NCI-H2081 (cell line): ENCODE measurements at places on chromosomes 2 and 18.

GRCh38 chr2:231987124-231987727 is 25.7 kb downstream of the DIS3L2 start:
- no peak for DNase-seq

GRCh38 chr2:191012845-191013681 is 908 bp downstream of the STAT1 start:
- no peak for DNase-seq

GRCh38 chr2:217976301-217976700 is 26.5 kb downstream of the TNS1 start:
- DNase-seq = no peak

GRCh38 chr2:239394978-239395377 is 5.8 kb downstream of the HDAC4 start:
- no peak for DNase-seq

DNA sequence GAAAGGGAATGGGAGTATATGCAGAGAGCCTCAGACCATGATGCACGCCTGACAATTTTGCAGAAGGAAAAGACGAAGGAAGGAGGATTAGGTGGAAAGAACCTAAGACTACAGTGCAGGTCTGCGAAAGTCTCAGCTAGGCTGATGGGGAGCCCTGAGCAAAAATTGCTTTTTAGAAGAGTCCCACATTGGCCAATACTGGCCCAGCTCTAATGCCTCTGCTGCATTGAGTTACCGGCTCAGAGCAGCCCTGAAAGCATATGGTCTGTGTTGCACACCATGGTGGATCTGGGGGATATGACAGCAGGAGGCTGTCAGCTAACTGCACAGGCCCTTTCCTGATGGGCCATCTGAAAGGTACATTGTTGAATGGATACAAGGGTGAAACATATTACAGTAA is 48.3 kb upstream of the CAVIN2 start:
- DNase-seq = no peak

- no peak for DNase-seq
These were observed 389.7 kb upstream of the ATP5MC3 start for GRCh38 chr2:175571078-175571653.

GRCh38 chr2:66805016-66805865 is 370.3 kb downstream of the MEIS1 start:
- no peak for DNase-seq

DNA sequence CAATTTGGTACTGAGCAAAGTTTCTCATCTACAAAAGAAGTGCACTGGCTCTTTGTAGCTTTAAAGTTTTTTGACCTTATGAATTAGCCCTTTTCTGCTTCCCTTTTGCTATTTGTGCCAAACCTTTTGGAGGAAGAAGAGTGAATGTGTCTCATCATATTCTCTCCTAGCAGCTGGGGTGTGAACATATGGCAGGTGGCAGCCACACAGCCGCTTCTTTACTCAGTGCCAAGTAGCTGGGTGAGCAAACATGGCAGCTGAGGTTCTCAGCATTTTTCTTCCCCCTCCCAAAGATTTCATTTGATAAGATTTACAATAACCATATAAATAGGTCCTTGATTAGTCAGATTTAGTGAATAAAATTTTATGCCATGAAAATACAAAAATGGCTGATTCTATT is 46.7 kb upstream of the STK17B start:
- no peak for DNase-seq

- no peak for DNase-seq
These were observed 43.5 kb downstream of the ASAP2 start for GRCh38 chr2:9250091-9250490.

GRCh38 chr18:50973367-50974126 is 5.7 kb downstream of the ELAC1 start:
- DNase-seq = no peak

DNA sequence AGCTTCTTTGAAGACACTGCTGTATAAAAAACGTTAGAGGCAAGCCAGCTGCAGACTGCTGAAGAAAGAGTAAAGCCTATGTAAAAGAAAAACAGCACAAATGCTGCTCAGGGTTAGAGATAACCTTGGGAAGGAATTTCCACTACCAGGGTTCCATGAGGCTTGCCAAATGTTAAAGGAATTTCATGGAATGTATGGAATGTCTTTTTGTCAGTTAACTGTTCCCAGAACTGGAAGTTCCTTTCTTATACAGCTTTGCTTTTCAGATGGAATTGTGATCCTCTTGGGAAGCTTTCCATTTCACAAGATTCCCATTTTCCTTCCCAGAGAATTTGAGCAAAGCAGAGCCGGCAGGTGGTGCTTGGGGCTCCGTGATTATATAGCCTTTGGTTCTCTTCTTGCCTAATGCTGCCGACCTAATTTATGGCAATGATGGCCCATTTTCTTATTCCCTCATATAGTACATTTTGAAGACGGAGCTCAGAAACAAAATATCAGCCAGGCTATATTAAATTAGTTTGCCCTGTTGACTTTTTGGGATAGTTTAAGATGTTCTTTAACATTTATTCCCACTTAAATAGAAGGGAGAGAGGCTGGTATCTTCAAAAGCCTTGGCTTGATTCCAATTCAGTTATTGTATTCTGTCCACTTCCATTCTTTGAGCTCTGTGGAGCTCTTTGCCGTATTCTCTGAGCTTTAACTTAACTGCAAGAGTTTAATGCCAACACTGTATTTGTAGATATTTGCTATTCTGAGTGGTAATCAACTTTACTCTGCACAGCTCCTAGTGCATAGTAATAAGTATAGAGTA is 162.3 kb downstream of the PHLPP1 start:
- no peak for DNase-seq

DNA sequence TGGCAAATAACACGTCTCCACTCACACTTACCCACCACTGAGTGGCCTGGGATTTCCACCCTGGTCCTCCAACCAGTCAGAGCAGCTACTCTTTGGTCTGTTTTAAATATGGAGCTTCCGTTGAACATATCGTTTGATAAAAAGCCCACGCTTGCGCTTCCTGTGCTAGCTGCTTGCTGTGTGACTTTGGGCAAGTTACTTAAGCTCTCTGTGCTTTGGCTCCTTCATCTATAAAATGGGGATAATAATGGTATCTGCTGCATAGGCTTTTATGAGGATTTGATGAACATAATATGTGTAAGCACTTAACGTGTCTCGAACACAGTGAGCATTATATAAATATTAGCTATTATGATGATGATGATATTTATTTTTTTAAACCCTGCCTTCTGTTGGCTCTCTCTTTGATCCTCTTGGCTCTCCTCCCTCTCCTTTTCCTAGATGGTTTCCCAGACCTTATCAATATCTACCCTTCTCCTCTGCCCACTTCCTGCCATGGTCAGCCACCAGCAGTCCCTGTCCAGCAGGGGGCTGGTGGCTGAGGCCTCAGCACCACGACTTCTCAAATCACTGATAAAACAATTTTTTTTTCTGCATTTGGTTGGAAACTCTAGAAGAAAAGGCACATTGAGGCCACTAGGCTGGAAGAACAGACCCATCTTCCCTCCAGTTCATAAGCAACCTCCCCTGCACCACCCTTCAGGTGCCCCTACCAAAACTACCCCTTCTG is 191.9 kb downstream of the LOXHD1 start:
- no peak for DNase-seq

DNA sequence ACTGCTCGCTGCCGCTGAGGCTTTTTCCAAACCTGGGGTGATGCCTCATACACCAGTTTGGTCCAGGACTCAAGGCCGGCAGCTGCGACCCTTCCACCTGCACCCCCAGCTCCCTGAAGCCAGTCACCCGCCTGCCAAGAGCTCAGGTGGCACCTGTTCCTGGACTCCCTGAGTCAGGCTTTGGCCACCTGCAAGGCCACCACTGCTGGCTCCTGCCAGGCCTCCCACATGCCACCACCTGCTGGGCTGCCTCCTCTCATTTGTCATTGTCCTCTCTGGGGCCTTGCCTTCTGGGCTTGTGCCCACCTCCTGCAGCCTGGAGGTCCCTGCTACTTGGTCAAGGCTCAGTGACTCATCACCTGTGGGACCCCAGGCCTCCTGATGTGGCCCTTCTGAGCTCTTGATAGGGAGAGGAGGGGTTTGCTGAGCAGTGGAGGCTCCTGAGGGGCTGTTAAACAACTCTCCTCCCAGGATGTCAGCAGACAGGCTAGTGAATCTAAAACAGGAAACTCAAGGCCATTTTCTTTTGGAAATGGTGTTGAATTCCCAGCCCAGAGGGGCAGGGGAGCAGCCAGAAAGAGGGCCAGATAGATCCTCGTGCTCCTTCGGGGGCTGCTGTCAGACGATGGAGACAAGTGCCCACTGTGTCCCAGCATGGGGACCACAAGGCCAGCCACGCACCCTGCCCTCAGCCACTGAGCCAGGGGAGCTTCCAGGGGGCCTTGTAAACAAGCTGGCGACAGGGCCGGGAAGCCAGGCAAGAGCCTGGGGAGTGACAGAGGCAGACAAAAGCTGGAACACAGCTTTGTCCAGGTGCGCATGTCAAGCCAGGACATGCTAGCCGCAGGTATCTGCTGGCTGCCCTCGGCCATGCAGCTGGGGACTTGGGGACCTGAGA is 416.8 kb downstream of the LRATD1 start:
- peak; percentile 13 for DNase-seq

- DNase-seq = no peak
These were observed 707.7 kb downstream of the LRP1B start for GRCh38 chr2:141423124-141423523.

- DNase-seq = no peak
These were observed 15.2 kb downstream of the LANCL1 start for GRCh38 chr2:210461401-210461800.

- DNase-seq = no peak
These were observed 118.2 kb downstream of the ZNF521 start for GRCh38 chr18:25233528-25234321.

GRCh38 chr2:164913011-164913410 is 42.3 kb downstream of the SLC38A11 start:
- no peak for DNase-seq

- no peak for DNase-seq
These were observed 43.6 kb downstream of the NOL10 start for GRCh38 chr2:10646153-10646552.

DNA sequence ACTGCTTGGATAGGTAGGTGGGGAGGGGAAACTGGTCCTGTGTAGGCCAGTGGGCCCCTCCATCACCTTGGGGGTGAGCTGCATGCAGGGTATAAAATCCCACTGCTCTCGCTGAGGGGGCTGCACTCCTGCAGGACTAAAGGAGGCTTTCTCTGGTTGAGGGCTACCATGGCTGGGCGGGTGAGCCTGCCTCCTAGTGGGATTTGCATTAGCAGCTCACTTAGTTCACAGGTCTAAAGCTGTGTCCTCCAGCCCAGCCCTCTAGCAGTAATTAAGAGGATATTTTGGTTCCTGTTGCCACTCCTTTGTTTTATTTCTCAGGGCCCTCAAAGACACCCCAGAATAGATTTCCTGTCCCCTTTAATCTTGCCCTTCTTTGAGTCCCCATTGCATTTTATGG is 24.6 kb downstream of the TMEM127 start:
- DNase-seq = no peak

GRCh38 chr2:219570924-219571310 is 422 bp downstream of the OBSL1 start:
- no peak for DNase-seq

- DNase-seq = no peak
These were observed 166.0 kb downstream of the AGAP1 start for GRCh38 chr2:235659767-235660322.

GRCh38 chr2:46563186-46563585 is 83.8 kb downstream of the TMEM247 start:
- no peak for DNase-seq

DNA sequence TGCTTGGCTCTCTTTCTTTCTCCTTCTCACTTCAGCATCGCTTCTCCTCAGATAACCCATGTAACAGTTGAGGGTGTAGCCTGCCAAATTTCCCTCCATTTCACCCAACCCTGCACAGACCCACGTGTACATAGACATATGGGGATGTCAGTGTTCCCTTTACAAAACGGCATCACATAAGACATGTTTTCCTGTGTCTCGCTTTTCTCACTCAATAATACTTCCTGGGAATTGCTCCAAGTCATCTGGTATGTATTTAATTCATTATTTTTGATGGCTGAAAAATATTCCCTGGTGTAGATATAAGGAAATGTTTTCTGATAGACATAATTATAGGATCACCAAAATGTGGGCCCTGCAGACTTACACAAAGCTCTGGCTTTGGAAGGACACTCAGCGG is 176.8 kb downstream of the LOXHD1 start:
- no peak for DNase-seq

DNA sequence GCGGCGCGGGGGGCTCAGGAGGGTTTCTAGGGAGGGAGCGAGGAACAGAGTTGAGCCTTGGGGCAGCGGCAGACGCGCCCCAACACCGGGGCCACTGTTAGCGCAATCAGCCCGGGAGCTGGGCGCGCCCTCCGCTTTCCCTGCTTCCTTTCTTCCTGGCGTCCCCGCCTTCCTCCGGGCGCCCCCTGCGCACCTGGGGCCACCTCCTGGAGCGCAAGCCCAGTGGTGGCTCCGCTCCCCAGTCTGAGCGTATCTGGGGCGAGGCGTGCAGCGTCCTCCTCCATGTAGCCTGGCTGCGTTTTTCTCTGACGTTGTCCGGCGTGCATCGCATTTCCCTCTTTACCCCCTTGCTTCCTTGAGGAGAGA is 5.2 kb downstream of the PROC start:
- DNase-seq = peak; percentile 68

DNA sequence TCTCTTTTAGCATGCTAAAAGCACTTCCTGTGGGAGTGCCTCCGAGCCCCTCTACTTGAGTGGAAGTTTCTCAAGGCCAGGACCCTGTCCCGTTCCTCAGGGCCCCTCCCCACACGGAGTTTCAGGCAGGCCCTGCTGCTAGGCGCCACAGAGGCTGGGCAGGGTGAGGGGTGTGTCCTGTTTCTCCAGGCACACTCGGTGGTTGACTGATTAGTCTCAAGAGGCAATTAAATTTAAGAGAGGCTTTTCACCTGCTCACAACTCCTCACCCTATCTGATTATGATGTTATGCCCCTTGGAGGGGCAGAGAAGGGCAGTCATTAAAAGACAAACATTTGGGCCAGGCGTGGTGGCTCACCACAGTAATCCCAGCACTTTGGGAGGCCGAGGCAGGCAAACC is 160.8 kb upstream of the HAAO start:
- DNase-seq = no peak

GRCh38 chr2:26471289-26471688 is 6.6 kb downstream of the OTOF start:
- DNase-seq = no peak

DNA sequence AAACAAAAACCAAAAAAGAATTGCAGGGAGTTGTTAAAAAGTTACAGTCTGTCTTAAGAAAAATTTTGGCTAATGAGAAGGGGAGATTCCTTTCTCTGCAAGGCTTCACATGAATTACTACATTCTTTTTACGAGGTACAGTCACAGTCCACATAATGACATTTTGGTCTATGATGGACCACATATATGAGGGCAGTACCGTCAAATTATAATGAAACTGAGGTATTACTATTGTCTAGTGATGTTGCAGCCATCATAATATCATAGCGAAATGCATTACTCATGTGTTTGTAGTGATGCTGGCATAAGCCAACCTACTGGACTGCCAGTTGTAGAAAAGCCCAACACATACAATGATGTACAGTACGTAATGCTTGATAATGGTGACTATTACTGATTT is 12.5 kb downstream of the SERPINB7 start:
- no peak for DNase-seq
